ENCODE measurements at places on chromosomes 6 and 20.

GRCh38 chr6:8321671-8322404 is 113.5 kb downstream of the SLC35B3 start:
- no peak for DNase-seq

- no peak for DNase-seq
These were observed 1.2 kb downstream of the TRDN start for GRCh38 chr6:123635567-123635966.

DNA sequence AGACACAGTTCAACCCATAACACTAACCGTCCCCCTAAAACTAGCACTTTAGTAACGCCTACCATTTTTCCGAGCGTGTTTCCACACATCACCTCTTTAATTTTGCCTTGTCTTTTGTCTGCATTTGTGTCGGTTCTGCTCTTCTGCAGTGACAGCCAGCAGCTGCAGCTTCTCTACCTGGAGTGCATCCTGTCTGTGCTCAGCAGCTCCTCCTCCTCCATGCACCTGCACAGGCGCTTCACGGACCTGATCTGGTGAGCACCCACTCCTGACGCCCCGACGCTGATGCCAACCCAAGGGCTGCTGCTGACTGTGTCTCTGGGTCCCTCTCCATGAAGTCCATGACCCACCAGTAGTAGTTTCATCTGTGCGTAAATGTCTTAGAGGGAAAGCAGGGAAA is 35.4 kb upstream of the PBOV1 start:
- no peak for DNase-seq

DNA sequence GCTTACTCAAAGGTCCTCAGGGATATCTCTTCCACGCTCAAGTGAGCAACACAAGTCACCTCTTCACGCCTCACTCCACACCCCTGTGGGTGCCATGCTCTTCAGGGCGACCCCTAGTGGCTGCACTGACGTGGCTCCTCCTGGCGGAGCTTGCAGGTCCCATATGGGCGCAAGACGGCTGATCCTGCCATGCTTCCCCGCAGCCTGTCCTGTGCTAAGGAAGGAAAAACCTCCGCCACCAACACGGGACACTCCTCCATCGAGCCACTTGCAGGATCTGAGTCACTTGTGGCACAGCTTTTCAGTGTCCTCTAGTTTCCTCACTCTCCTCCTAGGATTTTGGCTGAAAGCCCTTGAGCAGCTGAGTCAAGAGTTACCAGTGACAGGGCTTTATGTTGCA is 90.7 kb downstream of the KHDC1L start:
- DNase-seq: peak; percentile 26

- DNase-seq: no peak
These were observed 10.5 kb upstream of the CLDN20 start for GRCh38 chr6:155253337-155253736.

DNA sequence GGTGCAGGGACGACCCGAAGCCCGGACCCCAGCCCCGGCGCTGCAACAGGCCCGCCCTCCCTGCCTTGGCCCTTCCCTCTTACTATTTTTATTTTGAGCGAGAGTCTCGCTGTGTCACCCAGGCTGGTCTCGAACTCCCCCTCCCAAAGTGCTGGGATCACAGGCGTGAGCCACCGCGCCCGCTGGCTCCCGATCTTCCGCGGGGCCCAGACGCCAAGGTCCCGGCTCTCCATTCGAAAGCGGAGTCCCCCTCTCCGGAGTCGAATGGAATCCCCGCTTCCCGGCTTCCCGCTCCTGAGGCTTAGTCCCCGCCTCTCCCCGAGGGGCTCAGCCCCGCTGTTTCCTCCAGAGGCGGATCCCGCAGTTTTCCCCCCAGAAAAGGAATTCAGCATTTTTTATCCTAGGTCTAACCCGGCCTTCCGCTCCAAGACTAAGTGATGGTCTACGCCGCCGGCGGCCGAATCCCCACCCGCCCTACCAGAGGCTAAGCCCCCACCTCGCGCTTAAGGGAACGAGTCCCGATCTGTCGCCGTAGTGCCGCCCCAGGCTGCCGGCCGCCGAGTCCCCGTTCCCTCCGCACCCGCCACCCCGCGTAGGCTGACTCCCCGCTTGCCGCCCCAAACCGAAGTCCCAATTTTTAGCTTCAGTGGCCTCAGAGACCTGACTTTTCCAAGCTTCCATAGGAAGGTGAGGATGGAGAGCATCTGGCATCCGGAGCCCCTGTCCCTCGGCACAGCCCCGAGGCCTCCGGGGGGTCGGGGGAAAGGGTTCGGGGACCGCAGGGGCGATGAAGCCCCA is 11.5 kb upstream of the TMC2 start:
- peak; percentile 30 for DNase-seq

DNA sequence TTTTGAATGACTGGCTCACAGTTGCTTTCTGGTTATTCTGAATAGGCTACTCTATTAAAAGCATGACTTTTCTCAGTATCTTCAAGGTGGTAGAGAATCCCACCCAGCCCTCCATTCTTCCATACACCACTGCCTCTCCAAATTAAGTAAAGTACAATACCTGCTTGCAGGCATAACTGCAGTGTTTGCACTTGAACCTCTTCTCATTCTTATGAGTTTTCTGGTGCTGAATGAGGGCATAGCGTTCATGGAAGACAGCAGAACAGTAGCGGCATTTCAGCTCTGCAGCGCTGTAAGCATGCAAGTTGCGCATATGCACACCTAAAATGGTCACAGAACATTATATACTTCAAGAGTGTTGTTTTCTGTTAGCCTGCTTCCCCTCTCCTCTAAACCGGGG is 12.5 kb downstream of the CTCFL start:
- no peak for DNase-seq

GRCh38 chr6:21222656-21223055 is 370.9 kb upstream of the SOX4 start:
- DNase-seq: no peak

- no peak for DNase-seq
These were observed 3.1 kb downstream of the FBXL4 start for GRCh38 chr6:98944598-98945081.

DNA sequence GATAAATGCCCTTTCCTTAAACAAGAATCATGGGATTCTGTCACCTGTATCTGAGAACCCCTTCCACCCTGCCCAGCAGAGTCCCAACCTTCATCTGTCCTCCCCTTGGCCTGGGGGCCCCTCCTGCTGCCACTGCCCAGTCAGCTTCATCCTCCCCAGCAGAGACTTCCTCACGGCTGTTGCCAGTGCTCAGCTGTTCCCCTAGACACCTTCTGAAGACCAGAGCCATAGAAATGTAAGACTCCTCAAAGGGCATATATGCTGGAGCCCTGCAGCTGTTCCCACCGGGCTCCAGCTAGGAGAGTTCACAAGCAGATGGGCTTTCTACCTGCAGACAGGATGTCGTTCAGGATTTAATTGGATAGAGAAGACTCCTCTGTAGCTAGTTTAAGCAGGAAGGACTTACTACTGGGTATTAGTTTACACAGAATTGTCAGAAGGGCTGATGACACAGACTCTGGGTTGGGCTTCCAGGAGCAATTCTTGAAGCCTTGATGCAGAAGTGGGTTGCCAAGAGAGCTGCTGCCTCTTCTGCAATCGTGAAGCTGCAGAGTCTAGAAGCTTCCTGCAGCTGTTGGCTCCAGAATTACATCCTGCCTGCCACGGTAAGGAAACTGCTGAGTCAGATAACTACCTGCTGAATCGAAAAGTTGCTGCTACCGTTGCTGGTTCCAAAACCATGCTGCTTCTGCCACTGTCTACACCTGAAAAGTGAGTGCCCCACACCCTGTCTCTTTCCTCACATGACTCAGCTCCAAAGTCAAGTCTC is 57.1 kb upstream of the MLN start:
- no peak for DNase-seq

- no peak for DNase-seq
These were observed 167.9 kb downstream of the HAO1 start for GRCh38 chr20:7772371-7772770.

DNA sequence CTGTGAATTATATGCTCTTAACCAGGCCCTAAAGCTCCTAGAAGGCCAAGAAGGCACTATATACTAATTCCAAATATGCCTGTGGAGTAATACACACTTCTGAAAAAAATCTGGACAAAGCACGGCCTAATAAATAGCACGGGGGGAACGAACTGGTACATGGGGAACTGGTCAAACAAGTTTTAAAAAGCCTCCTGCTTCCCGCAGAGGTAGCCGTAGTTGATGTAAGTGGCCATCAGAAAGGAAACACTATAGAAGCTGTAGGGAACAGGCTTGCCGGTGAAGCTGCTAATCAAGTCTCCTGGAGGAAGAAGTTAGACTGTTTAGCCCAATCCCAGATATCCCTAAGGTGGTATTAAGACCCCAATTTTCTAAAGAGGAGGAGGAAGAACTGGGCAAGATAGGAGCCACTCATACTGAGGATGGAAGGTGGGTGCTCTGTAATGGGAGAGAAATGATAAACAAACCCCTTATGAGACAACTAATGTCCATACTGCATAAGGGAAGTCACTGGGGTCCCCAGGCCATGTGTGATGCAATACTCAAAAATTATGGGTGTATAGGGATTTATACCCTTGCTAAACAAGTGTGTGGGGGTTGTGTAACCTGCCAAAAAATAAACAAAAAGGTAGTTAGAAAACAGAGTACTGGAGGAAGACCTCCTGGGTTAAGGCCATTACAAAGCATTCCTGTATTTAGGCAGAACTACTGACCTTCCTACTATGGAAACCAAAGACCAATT is 27.1 kb upstream of the ZNF318 start:
- no peak for DNase-seq

DNA sequence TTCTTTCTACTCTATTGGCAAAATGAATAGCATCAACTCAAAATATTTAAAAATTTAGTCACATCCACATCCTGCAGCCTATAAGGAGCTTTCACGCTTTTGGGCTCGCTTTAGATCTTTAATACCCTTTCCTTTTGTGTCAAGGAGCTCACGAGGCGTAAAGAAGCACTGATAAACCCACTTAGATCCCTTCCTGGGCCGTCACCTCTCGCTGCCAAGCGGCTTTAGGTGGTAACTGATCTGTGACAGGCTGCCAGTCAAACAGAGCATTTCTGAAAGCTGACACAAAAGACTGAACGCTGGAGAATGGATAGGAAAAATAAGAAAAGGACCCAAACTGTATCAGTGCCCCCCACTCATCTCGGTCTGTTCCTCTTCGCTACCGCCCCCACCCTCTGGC is 385.7 kb upstream of the MMS22L start:
- no peak for DNase-seq

DNA sequence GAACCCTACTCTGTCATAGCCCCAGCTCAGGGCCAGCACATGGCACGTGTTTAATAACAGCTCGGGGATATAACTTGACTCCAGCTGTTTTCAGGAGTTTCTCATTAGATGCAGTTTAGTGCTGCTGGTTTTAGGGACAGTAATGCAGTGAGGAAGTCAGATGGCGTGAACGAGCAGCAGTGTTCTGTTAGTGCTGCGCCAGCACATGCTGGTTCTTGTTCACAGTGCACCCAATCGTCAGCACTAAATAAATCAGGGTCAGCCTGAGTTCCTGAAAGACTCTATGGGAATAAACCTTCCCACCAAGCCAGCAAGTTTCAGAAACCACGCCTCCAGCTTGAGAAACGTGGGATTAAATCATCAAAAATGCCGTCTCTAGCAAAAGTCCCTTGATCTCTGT is 235.9 kb upstream of the SUPT3H start:
- DNase-seq: no peak

- DNase-seq: no peak
These were observed 18.3 kb upstream of the AMD1 start for GRCh38 chr6:110856296-110856695.

All from stimulated activated CD4-positive, alpha-beta T cell treated with anti-CD3 and anti-CD28 coated beads, Interleukin-2, amount 100 ng/mL, for 48 hours (primary cell).